Astrocyte of the cerebellum (primary cell): ENCODE measurements at places on chromosomes 3 and 15.

- DNase-seq: no peak
These were observed 80.2 kb downstream of the ABI3BP start for GRCh38 chr3:100912976-100913545.

- peak; percentile 57 for DNase-seq
These were observed at the start of gene IL17RC for GRCh38 chr3:9916734-9917680. Gene IL17RC, plus strand, starts transcription at chr3:9917098. Its CDS starts 218 bp downstream, at chr3:9917316.

DNA sequence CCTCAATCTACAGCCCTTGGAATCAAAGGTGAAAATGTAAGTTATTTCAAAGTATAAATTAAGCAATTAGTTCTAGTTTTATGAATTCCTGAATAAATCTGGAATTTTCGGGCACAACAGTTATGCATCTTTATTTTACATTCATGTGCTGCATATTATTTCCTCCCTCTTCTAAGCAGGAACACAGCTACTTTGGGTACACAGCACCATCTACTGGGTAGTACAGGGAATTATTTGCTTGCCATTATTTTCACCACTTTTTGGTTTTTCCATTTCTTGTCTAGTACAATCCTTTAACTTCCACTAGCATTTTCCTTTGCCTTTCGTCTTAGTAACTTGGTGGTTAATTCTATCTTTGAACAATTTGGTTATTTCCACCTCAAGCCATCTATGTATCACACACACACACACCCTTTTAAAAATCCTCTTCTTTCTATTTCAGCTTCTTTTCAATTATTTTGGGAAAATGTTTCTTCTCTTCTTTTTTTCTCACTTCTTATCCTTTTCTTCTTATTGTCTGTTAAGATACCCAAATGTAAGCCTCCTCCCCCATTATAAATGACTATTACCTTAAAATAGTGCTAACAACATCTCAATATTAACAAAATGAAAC lies 451.0 kb downstream of the MFSD1 start:
- DNase-seq: peak; percentile 50

GRCh38 chr3:34669490-34669889 lies 871.1 kb downstream of the PDCD6IP start:
- DNase-seq: no peak
